Fibroblast of skin of right quadriceps (primary cell): ENCODE measurements at places on chromosomes 2 and 18.
A peak's percentile ranks its signal among the peaks of the same experiment; 100 is the strongest.

- DNase-seq = peak; percentile 53
These were observed 34.4 kb upstream of the FZD7 start for GRCh38 chr2:201999279-201999678.

- DNase-seq = no peak
These were observed 2.5 kb downstream of the GYPC start for GRCh38 chr2:126658319-126658904.

- DNase-seq = no peak
These were observed 110.2 kb downstream of the OLA1 start for GRCh38 chr2:174138161-174138560.

DNA sequence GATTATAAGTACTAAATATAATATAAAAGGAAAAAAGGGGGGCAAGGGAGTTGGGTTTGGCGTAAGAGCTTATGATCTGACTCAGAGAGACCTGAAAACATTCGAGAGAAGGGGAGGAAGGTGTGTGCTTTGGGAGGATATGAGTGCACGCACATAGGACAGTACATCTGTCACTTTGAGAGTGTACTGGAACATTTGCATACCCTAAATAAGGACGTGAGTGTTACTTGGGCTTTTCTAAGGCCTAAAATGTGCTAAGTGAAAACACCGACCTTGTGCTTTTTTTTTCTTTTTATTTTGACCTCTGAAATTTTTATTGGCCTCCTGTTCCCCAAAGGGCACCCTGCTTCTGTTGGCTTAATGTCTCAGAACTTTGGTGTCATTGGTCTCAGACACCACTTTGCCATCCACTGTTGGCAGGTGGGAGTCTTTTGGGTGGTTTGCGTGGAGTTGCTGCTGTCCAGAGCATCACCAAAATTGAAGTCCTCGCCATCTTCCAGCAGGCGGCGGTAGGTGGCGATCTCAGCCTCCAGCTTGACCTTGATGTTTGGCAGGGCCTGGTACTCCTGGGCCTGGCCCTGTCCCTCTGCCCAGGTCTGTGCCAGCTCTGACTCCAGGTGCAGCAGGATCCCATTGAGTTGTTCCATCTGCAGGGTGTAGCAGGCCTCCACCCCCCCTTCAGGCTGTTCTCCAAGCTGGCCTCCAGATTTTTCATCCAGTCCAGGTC, 57.7 kb downstream of the CD28 start:
- no peak for DNase-seq

DNA sequence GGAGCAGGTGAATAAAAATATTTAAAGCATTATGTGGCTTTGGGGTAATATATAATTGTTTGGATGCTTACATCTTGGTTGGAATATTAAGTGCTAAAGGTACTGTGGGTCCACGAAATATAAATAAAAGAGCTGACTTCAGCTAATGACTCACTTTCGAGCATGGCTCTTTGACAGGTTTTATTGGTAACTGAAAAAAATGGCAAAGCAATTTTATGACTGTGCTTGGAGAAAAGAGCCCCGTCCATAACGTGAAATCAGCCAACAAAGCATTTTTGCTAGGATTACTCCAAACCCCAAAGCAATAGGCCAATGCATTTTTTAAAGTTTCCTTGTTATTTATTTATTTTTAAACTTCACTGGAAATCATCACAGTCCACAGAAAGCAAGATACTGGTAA, 397.2 kb upstream of the CDH19 start:
- DNase-seq = peak; percentile 77

- no peak for DNase-seq
These were observed 126.9 kb upstream of the NCK2 start for GRCh38 chr2:105617631-105618350.

DNA sequence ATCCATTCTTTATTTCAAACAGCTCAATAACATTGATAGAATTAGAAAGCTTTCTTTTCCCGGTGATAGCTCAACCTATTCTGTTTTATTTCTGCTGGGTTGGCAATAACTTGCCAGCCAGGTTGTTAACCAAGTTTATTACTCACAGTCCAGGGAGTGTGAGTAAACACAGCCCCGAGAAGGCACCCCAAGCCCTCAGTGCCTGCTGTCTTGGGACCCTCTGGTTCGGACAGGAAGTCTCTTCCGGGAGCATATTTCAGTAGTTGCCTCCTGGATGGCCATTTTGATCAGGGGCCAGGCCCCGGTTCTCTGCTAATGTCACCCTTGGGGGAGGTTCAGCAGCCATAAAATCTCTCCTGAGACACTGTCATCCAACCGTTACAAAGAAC, 176.8 kb downstream of the INO80D start:
- DNase-seq = no peak

- no peak for DNase-seq
These were observed 3.7 kb downstream of the PRKAG3 start for GRCh38 chr2:218827701-218828476.

- no peak for DNase-seq
These were observed 90.7 kb downstream of the NRP2 start for GRCh38 chr2:205772983-205773382.

GRCh38 chr18:51957001-51957400, 383.0 kb upstream of the DCC start:
- no peak for DNase-seq

DNA sequence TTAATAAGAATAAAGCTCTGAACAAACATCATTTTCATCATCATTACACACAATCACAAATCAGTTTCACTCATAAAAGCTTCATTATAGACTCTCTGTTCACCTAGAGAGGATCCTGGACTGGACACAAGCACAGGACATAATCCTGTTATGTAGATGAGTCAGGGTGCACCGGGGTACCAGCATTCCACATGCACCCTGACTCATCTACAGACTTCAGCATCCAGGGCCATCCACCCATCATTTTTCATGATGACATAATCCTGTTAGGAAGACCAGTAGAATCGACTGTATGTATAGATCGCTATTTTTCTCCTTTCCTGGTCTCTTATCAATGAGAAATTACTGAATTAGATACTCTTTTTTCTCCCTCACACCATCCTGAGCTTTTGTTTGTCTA, 73.7 kb upstream of the PIK3C3 start:
- DNase-seq = peak; percentile 63

DNA sequence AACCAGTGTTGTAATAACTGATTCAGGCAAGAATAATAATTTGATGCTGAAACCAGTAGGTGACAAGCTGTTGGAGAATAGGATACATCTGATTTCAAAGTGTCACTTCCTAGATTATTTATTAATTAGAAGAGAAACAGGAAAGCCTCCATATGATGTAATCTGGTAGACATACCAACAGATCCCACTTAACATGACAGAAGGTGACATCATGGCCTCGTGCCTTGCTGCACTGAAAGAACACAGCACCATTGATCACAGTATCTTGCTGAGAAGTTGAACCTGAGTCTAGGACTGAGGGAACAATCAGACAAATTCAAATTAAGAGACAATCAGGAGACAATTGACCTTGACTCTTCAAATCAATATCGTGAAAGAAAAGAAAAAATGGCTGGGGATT, 131.6 kb upstream of the DLGAP1 start:
- no peak for DNase-seq

GRCh38 chr2:74259191-74259590, 60.8 kb downstream of the MTHFD2 start:
- DNase-seq = no peak

- DNase-seq = no peak
These were observed 168.1 kb downstream of the TMEM163 start for GRCh38 chr2:134550566-134551164.

DNA sequence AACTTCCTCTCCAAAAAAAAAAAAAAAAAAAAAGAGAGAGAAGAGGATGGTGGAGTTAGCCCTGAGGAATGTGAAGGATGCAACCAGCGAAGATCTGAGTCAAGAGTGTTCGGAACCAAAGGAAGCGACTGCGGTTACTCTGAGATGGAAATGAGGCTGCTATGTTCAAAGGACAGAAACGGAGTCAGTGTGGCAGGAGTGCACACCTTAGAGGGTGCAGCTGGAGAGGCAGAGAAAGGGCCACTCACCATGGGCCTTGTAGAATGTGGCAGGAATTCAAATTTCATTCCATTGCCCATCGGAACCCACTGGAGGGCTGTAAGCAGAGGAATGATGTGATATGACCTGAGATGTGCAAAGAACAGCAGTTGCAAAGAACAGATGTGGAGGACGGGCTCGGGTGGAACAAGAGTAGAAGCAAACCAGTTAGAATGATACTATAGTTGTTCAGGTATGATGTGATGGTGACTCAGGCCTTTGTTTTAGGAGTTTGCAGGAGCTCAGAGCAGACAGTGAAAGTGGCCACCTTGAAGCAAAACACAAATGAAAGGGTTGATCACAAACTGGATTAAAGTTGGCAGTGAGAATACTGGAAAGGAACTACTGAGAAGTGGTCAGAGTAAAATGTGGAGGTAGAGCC, 22.6 kb downstream of the ITGA6 start:
- DNase-seq = peak; percentile 43

GRCh38 chr2:9196637-9197036, 10.0 kb upstream of the ASAP2 start:
- no peak for DNase-seq

GRCh38 chr18:26082475-26082874, 7.9 kb downstream of the SS18 start:
- DNase-seq = peak; percentile 42

- DNase-seq = no peak
These were observed 795.2 kb upstream of the ID2 start for GRCh38 chr2:7886666-7887065.

GRCh38 chr18:79167526-79168190, 98.5 kb downstream of the ATP9B start:
- no peak for DNase-seq

DNA sequence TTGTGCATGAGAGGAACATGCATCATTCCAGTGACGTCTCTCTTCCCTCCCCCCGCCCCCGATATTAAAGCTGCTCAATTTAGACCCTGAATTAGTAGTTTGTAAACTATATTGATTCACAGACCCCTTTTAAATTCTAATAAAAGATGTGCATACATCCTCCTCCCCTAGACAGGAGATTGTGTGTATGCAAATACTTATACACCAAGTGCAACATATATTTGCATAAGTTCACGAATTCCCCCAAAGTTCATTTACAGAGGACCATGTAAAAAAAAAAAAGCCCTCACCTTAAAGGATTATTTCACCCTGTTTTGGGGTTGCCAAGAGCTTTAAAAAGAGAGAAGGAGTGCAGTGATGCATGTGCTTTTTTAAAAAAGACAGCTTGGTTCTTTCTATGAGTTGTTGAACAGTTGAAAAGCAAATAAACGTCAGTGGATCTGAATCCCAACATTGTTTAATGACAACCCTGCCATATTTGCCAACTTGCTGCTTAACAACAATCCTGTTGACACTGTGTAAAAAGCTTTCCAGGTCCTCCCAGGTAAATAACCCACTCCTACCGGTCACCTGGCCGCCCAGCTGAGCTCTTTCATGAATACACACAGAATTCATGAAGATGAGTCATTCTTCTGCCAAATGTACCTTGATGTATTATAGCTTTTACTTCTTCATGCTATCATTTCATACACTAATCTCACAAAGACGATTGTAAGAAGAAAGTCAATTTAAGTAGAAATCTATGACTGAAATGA, 211.5 kb downstream of the IKZF2 start:
- no peak for DNase-seq

GRCh38 chr2:105391058-105391627, 7.7 kb downstream of the FHL2 start:
- peak; percentile 71 for DNase-seq

GRCh38 chr2:161199912-161200701, 39.9 kb downstream of the TANK start:
- no peak for DNase-seq

DNA sequence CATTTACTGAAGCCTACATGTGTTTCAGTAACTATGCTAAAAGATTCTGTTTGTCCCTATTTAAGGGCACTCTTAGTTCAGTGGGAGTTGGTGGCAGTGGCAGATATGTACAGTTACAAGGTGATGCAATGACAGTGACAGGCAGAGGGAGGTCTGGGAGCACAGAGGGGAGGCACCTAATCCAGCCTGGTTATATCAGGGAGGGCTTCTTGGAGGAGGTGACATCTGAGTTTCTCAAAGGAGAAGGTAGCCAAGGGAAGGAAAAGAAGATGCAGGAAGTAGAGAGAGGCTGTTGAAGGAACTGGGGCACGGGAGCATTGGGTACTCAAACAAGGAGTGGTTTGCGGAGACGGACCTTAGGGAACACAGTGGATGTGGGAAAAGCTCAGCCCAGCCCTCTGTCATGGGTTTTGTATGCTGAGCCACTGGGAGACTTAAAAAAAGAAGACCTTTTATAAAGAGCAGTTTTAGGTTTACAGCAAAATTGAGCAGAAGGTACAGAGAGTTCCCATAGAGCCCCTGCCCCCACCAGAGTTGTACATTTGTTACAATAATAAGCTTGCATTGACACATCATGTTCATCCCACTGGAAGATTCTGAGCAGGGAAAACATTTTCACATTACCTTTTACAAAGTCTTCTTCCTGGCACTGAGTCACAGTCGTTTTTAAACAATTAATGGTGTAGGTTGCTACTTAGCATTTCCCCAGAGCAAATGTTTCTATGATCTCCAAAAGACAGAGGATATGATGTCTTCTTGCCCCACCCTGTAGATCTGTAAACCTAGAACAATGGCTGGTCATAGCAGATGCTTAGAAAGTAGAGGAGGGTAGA, 83.0 kb upstream of the TAF1B start:
- no peak for DNase-seq

DNA sequence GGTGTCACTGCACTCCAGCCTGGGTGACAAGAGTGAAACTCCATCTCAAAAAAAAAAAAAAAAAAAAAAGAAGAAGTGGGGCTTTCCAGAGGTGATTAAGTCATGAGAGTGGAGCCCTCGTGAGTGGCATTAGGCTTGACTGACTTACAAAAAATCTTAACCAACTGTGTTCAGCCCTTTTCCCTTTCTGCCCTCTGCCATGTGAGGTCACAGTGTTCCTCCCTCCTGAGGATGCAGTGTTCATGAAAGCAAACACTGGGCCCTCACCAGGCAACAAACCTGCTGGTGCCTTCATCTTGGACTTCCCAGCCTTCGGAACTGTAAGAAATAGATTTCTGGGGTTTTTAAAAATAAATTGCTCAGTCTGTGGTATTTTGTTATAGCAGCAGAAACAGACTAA, 37.0 kb upstream of the METTL21A start:
- DNase-seq = no peak

DNA sequence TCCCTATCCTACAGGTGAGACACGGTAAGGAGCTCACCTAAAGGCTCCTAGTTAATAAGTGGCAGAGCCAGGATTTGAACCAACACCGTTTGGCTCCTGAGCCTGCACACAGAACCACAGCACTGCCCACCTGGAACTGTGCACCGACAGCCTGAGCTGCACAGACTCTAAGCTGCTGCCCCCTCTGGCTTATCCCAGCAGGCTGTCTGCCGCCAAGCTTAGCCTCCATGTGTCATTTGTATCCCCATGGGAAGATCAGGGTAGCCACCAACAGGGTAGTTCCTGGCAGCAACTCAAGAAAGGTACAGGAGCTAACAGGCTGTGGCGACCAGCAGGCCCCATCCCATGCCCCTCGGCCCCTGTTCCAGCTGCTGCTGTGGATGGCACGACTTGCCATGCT, 135.7 kb downstream of the LRRC30 start:
- DNase-seq = no peak

- DNase-seq = peak; percentile 4
These were observed 27.6 kb downstream of the SLC40A1 start for GRCh38 chr2:189552991-189553404.
